ENCODE measurements at places on chromosomes 2 and 18.

DNA sequence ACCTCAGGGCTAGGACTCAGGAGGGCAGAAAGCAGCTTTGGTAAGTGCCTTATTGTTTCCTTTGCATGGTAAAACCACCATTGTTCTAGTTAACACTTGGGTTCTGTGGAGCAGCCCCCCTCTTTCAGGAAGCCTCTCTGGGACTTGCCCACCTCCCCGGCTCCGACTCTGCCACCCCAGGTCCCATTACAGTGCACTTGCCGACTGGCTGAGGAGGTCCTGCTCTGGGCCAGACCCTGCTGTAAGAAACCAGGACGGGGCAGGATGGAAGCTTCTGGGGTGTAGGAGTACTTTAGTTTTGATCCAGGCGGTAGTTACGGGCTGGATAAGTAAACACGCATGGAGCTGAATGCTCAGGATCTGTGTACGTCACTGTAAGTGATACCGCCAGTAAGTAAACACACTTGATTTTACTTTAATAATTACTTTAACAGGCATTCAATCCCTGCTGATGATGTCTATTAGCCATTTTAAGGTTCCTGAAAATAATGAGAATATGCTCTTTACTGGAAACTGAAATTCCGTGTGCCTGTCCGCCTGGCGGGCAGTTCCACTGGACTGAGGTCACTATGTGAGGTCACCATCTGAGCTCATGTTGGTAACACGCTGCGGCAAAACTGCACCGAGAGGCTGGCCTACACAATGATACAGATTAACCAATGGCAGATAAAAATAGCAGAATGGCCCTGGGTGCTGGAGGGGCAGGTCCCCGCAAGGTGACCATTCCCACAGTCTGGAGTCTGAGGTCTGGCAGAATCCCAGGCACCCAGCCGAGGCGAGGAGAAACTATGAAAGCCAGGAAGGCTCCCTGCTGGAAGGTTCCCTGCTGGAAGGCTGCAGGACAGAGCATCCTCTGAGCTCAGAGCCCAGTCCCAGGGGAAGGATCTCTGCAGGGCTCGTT is 25.2 kb downstream of the HS1BP3 start:
- DNase-seq: no peak

GRCh38 chr18:74942319-74942910 is 266.5 kb downstream of the PTGR3 start:
- no peak for DNase-seq

- no peak for DNase-seq
These were observed 157.0 kb downstream of the ERBB4 start for GRCh38 chr2:212381428-212382102.

DNA sequence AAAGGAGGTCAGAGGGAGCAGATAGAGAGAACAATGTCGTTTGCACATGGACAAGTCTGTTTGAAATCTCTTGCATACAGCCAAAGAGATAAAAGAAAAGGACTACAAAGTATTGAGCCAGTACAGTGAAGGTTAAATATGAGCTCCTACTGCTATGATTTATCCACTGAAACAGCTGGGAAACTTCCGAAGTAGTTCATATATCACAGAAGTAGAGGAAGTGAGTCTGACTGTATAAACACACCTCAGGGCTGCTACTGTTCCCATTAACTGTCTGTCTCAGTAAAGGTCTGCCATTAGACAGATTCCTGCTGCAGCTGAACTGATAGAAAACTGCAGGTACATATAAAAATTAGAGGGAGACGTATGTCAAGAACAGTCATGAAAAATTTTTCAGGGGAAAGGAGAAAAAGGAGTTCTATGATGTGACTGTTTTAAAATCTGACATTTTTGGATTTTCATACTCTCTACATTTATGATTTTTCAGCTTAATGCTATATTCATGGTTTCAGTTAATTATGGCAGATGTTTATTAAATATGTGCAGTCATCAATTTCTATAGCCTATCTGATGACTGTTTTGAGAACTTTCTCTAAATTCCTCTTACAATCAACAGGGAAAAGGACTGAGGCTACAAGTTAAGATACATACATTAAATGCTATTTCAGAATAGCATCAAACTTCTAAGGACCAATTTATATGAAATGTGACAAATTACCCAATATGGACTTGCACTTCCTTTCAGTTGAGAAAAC is 364.7 kb downstream of the ERBB4 start:
- DNase-seq: no peak

DNA sequence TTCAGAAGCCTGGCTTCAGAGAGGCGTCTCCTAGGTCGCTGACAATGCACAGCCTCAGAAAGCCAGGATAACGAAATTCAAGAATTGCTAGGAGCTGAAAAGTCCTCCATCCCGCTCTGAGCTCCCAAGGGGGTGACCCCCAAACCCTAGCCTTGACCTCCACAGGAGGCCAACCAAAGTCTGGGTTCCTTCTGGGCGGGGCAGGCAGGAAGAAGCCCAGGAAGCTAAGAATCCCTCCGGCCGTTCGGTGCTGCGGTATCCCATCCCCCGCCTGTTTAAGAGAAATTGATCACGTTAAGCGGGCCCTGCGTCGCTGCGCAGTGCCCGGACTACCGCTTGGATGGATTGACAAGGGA is 2.5 kb upstream of the OSR1 start:
- no peak for DNase-seq

GRCh38 chr2:236896688-236897087 is 189.0 kb upstream of the COPS8 start:
- DNase-seq: no peak

Measured in GM04503 (cell line).